ENCODE measurements at places on chromosomes 1 and 21. TPM values are rescaled to one million over a fixed set of nuclear protein-coding genes. Genes with fewer than 3 reads are reported as not detected.

The ZNF697 gene
- total RNA-seq: 25.4 TPM

The ACOT11 gene
- 1.5 TPM for total RNA-seq

The FAM167B gene
- 0.88 TPM for total RNA-seq

The SLAMF8 gene
- not detected for total RNA-seq

The SLC2A5 gene
- 2.6 TPM for total RNA-seq

The FCGR2B gene
- 0.14 TPM for total RNA-seq

Measured in placental pericyte (primary cell).